ENCODE measurements at places on chromosomes 3 and 15.

DNA sequence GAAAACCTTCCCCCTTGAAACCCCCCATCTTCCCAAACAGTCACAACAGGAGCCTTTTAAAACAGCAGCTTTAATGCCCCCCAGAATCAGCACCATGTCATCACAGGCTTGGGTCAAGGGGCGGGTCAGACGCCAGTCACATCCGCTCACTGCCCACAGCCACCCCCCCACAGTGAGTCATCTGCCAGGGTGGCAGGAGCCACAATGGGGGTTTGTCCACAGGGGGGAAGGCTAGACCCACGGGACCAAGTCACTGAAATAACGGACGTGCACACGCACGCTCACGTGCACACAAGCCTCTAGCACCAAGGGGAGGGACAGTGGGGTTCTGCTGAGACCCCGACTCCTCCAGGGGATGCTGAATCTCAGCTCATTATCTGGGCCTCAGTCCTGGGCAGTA lies 441 bp upstream of the UCN2 start:
- DNase-seq = no peak

DNA sequence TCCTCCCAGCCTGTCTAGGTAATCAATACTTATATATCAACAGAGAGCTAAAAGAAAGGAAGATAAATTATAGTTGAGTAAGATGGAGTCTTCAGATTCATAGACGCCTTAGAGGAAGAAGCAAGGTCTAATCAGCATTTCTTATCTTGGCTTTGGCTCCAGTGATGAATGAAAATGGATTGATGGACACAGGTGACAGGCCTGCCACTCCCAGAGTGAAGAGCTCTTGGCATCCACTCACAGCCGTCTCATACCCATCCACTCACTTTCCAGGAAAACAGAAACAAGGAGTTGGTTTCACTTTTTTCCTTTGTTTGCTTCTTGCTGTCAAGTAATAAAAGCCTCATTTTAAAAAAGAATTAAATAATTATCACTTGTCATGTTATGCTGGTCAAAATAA lies 168.2 kb downstream of the MFSD1 start:
- no peak for DNase-seq

GRCh38 chr3:124351430-124352148 lies 359.7 kb upstream of the ROPN1 start:
- DNase-seq = no peak

GRCh38 chr3:98564282-98565005 lies 29.0 kb downstream of the CPOX start:
- DNase-seq = no peak

- DNase-seq = no peak
Observed at GRCh38 chr3:130081351-130081881, at the start of gene ALG1L2. Gene ALG1L2 (plus strand): TSS chr3:130081831. CDS start chr3:130082017, 186 bp downstream.

DNA sequence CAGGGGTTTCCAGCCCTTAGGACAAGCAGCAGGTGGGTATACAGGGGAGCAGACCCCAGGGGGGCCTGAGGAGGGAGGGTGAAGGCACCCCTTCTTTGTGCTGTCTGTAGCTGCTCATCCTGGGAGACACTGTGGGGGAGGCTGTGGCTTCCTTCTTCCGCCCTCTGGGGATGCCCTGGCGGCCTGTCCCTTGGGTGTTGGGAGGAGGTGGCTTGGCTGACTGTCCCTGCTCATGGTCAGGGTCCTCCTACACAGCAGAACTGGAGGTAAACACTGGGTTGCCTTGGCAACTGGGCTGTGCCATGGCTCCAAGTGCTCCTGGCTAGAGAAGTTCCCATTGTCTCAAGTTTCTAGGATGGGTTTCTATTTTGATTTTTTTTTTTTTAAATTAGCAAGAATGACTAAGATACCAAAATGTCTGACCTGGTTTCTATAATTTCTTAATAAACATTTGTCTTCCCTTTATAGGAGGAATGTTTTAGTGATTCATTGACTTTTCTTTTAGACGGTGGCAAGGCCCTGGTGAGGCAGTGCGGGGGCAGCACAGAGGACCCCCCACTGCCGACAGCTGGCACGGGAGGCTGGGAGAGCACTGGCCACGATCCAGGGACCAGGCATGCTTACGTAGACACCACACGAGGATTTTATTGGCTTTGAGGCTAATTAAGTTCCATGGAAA lies 12.4 kb downstream of the KLF13 start:
- no peak for DNase-seq

GRCh38 chr15:73787621-73788020 lies 34.5 kb upstream of the INSYN1 start:
- DNase-seq = no peak

- DNase-seq = no peak
Observed at GRCh38 chr3:6860149-6860953, 564 bp upstream of the GRM7 start.

DNA sequence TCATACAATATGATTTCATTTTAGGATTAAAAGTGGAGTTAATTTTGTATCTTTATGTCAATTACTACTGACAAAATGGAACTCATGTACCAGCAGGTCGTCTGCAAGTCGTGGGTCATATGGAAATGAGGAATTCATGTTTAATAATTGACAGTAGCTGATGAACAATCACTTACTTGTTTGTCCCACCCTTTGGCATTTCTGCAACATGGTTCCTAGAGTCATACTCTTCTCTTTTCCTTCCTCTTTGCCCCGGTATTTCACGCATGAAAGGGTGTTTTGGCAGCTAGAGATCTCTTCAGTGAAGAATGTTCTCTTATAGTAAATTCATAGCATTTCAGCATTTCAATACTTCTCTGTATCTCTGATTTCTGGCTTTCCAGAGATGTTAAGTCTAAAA lies 133.3 kb upstream of the SLC24A5 start:
- DNase-seq = no peak

DNA sequence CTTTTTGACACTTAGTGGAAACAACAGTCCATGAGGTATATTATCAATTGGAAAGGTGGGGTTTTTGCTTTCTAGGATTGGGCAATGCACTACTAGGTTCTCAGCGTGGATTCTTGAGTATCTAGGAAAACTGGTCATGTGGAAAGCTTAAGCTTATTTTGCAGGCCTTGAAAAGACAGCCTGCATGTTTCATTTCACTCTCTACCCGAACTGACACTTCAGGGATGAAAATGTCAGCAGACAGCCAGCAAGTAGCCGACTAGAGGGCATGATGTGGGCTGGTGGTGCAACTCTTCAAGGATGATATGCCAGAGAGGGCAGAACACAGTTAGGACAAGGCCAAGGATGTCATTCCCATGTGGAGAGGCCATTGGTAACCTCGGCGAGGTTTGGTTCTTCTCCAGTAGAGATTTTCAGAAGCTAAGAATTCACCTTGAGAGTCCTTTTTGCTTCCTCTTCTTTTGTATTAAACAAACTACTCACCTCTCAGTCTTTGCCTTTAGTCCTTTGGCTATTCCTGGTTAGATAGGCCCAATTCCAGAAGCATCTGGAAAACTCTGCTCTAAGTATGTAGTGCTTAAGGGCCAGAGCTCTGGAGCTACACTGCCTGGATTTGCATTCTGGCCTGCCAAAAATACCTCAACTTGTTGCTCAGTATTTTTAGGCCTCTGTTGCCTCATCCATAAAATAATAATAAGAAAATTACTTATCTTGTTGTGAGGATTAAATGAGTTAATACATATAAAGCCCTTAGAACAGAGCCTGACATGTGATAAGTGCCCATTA lies 17.9 kb downstream of the LPP start:
- no peak for DNase-seq

GRCh38 chr3:79724206-79724605 lies 43.6 kb downstream of the ROBO1 start:
- no peak for DNase-seq

DNA sequence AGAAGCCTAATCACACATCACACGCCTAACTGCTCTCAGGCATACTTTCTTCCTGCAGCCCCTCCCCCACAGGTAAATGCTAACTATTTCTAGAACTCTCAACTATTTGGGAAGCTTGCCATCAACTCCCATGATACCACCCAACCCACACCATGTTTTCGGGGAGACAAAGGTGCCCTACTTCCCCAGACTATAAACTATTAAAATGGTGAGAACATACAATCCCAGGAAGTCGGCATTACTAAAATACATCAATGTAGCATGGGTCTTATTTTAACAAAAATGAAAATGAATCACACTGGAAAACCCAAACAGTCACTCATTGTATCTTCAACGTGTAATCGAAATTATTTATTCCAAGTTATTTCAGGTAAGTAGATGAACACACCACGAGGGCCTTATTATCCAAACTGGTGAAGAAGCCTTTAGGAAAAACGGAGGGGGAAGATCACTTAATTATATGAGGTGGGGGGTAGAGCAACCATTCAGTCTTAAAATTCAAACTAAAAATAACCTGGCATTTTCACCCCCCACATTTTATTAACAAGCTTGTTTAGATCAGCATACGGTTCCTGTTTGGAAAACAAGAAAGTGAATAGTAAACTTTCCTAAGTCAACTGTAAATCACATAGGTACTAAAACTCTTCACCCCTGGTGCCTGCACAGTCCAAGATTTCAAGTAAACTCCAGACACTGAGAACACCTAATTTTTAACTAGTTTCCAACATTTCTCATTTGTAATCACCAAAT lies 1.9 kb downstream of the TBL1XR1 start:
- DNase-seq = no peak

DNA sequence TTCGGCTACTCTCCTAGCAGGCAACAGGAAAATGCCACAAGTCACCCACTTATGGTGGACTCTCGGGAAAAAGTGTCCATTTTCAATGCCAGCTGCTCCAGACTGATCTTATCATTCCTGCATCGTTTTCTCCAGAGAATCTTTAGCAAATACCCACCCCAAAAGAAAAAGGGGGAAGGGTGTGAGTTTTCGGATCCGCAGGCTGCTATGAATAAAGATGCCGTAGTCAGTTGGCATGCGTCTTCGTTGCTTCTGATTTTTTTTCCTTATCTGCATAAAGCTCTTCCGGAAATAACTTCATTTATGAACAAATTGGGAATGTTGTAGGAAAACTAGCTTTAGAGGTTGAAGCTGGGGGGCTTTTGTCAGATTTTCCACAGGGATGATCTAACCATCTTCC lies 22.4 kb upstream of the VILL start:
- no peak for DNase-seq

DNA sequence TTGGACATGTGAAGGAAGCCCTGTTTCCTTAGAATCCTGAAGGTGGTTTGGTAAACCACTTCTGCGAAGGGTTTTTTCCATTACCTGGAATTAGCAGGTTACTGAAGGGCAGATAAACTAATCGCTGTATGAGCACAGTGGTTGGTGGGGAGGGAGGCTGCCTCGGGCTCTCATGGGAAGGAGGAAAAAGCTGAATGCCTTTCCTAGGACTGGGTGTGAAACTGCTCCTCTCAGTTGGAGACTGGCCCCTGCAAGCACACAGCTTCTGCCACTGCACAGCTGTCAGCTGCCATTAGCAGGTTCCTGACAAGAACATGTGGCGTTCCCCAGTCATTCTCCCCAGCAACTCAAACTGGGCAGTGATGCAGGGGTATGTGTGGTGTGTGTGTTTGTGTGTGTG lies 376.3 kb downstream of the GAP43 start:
- no peak for DNase-seq

DNA sequence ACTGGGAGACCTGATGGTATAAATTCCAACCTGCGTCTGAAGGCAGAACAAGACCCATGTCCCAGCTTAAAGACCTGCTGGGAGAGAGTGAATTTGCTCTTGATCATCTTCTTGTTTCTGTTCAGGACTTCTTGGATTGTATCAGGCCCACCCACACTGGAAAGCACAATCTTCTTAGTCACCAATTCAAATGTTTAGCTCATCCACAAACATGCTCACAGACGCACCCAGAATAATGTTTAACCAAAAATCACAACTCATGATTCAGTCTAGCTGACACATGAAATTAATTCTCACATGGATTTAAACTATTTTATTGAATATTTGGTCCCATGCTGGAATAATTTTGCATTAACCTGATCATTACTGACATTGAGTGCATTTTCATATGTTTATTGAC lies 37.8 kb upstream of the GOLGA6L2 start:
- DNase-seq = no peak

GRCh38 chr15:47857014-47857775 lies 139.9 kb downstream of the SEMA6D start:
- DNase-seq = no peak

DNA sequence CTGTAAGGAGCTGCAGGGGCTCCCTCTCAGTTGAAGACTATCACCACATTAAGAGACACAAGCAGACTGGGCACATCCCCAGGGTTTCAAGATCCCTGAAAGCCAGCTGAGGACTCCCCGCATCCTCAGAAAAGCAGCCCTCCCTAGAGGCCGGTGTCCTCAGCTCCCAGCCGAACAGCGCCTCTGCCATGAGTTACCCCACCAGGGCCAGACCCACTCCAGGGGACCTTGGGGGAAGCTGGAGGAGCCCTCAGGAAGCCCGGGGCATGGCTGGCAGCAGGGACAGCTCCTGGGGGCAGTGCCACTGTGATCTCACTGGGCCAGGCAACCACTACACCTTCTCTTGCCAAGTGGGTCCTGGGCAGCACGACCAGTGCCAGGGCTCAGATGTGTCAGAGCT lies 8.1 kb downstream of the KLF15 start:
- no peak for DNase-seq

GRCh38 chr3:51954105-51954504 lies 1.1 kb upstream of the GPR62 start:
- no peak for DNase-seq

GRCh38 chr3:123559040-123559861 lies 25.6 kb downstream of the HACD2 start:
- no peak for DNase-seq

GRCh38 chr3:70342149-70342548 lies 29.7 kb upstream of the MDFIC2 start:
- no peak for DNase-seq

- DNase-seq = no peak
Observed at GRCh38 chr15:34039790-34040113, 748 bp upstream of the AVEN start.

DNA sequence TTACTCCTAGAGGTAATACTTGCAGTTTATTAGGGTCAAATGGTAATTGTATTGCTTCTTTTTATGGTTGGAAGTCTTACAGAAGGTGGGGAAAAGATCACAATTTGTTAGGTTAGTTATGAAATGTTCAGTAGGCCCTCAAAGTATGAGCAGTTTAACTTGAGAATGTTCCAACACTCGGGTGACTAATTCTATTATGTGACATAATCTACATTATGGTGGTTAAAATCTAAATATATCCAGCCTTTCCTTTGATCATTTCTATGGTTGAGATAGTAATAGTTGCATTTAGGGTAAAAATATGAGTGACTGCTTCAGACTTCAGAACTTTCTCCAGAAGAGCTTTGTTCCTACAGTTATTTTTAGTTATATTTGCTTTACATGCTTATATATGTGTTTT lies 19.6 kb upstream of the FBXO22 start:
- no peak for DNase-seq

DNA sequence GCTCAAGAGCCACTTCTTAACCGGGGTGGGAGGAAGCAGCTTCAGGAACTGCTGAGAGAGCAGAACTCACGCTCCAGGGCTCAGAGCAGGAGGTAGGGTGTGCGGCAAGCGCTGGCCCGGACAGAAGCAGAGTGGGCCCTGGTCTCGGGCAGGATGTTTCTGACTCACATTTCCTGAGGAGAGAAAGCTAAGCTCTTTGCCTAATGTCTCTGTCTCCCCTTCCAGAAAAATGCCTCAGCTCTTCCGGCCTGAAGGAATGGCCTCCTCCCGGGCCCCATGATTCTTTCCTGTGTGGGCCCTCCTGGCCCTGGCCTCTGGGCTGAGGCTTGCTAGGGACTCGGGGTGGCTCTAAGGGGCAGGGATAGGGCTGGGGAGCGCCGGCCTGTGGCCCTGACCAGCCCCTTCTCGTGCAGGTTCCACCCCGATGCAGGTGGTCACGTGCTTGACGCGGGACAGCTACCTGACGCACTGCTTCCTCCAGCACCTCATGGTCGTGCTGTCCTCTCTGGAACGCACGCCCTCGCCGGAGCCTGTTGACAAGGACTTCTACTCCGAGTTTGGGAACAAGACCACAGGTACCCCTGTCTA lies 4.1 kb upstream of the STAB1 start:
- no peak for DNase-seq
